ENCODE measurements at places on chromosomes 5 and 9. TPM values are rescaled to one million over a fixed set of nuclear protein-coding genes. Genes with fewer than 3 reads are reported as not detected.

DNA sequence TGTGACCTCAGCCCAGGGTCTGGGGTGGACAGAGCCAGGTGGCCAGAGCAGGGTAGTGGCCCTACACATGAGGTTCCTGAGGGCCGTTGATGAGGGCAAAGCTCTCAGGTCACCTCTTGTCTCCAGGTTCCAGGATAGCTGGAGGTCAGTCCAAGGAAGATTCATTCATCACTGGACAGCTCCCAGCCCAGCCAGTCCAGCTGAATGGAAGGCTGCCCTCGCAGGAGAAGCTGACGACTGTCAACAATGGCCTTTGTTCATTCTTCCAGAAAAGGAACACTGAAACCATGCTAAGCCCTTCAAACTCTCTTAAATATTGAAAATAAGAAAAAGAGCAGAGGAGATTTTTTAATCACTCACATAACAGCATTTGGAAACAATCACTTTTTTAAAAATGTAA lies 169.7 kb upstream of the TBCA start:
- DNase-seq = no peak

DNA sequence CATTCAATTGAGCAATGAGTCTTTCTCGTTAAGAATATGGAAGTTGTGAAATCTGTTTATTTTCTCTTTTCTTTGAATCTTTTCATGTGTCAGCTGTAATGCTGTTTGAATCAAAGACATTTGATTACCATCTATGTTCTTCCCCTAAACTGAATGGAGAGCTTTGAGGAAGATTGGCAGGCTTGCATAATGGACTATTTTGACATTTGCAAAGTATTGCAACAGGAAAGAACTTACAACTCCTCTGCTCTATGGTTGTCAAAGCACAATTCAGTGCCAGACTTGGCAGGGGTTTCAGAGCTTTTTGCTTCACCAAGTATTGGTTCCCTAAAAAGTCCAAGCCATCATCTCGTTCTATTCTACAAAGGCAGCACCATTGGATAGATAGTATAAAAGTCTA lies 549.0 kb upstream of the NUDT12 start:
- no peak for DNase-seq

DNA sequence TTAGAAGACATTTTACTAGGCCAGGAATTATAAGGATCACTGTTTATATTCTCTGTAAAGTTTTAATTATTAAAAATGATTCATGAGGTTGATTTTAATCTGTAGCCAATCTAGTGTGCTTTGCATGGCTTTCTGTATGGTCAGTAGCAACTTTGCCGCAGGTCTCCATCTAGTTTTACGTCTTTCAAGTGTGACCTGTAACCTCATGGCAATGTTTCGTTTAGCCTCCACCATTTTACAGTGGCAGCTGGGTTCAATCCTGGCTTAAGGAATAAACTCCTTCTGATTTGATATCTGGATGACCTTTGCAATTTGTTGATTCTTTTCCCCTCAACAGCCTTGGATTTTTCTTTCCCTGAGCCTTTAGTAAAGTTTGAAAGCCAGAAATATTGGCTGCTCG lies 434.5 kb upstream of the CDH9 start:
- DNase-seq = no peak

DNA sequence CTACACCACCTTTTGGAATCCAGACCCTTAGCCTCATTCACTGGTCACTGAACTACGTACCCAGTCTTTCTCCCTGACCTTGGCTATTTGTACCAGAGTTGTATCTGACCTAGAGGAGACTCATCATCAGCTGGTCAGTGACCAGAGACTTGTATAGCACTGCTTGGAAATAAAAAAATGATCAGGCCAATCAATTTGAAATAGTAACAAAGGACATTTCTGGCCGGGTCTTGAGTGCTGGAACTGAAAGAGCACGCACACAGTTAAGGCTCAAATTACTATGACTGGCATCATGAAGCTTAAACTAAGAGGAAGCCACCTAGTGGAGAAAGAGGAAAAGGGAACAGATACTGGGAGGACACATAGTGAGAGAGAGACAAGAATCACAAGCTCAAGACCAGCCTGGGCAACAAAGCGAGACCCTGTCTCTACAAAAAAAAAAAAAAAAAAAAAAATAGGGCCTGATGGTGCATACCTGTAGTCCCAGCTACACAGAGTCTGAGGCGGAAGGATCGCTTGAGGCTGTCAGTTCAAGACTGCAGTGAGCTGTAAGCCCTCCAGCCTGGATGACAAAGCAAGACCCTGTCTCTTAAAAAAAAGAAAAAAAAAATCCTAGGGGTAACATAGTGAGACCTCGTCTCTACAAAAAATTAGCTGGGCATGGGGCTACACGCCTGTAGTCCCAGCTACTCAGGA lies 12.8 kb upstream of the SRP19 start:
- DNase-seq = no peak

GRCh38 chr9:101270302-101270701 lies 114.5 kb downstream of the BAAT start:
- DNase-seq = no peak

DNA sequence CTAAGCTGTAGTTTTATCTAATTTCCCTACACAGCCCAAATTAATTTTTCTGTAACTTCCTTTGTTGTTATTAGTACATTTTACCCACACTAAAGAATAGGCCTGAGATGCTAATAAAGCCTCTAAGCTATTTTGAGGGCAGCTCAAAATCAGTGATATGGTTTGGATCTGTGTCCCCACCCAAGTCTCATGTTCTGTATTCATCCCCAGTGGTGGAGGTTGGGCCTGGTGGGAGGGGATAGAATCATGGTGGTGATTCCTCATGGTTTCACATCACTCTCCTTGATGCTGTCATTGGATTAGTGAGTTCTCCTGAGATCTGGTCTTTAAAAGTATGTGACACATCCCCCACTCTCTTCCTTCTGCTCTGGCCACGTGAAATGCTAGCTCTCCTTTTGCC lies 27.3 kb downstream of the LURAP1L start:
- no peak for DNase-seq

GRCh38 chr5:178673801-178674295 lies 47.0 kb upstream of the CLK4 start:
- no peak for DNase-seq

DNA sequence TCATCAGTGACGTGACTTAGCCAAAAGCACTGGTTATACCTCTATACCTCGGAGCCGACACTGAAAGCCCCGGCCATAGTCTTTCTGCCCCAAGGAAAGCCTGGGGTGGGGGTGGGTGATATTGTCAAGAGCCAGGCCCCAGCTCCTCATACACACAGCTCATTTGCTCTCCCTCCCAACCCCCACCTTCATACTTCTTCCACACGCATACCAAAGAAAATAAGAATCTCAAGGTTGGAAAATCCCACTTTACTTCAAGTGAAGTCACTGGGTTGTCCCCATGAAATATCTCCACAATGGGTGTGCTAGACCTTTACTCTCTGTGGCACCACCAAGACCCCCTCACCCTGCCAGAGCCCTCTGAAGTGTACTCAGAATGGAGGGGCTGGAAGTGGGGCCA lies 27.1 kb upstream of the MGAT1 start:
- no peak for DNase-seq

The PLCXD3 gene
- not detected for total RNA-seq

The SLCO4C1 gene
- total RNA-seq = 0.76 TPM

Measured in activated CD8-positive, alpha-beta T cell treated with anti-CD3 and anti-CD28 coated beads, Interleukin-2, amount 10 ng/mL, durations not matched to agents 7 days and 5 days (primary cell).